Kidney capillary endothelial cell (primary cell): ENCODE measurements at places on chromosomes 2 and 18.

DNA sequence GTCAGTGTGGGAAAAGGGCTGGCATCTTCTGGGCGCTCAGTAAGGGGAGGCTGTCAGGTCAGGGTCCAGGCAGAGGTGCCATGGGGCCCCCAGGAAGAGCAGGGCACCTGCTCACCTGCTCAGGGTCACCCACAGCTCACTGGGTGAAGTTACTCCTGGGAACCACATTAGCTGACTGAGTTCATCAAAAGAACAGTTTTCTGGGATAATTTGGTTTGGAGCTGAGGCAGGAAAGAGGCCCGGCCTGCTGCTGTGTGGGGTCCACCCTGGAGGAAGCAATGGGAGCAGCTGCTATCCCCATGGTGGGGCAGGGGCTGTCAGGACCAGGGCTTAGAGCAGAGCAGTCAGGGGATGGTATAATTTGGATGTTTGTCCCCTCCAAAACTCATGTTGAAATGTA lies 97.2 kb upstream of the GPC1 start:
- DNase-seq, result no peak

DNA sequence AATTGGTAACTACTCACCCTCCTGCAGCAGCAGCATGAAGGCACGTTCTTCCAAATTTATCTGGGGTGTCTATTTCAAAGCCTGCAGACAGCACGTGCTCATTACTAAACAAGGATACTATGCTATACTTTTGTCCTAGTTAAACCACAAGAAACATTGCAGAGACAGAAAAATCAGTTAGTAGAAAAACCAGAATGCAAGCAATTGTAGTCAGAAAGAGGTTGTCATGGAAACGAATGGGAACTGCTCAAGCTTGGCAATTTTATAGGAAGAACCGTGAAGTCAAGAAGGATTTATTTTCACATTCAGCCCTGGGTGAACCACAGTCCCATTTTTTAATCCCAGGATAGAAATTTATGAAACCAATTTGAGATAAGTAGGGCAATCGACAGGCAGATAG lies 162.2 kb upstream of the PGAP1 start:
- no peak for DNase-seq

DNA sequence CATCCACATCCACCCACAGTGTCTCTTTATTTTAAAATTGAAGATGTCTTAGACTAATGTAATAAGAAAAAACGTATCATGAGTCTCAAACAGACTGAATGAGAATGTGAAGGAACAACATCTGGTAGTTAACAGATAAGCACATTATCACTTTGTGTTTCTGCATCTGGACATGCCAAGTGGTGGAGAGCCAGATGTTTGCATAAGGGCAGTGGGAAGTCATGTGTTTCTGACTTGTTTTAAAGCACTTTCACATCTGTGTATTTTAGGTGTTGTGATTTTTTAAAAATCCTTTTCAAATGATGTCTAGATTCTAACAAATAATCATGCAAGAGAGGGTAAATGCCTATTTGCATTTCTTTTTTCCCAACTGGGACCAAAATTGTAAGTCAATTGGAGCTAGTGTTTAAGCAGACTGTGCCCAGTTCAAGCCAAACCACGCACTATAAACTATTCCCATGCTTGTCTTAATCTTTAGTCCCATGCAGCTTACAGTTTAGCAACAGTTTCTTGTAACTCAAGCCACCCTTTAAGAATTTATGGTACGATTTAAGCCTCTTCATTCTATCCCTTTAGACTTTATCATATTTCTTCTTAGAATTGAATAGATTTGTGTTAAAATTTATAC lies 272.7 kb upstream of the DOK6 start:
- DNase-seq, result no peak

DNA sequence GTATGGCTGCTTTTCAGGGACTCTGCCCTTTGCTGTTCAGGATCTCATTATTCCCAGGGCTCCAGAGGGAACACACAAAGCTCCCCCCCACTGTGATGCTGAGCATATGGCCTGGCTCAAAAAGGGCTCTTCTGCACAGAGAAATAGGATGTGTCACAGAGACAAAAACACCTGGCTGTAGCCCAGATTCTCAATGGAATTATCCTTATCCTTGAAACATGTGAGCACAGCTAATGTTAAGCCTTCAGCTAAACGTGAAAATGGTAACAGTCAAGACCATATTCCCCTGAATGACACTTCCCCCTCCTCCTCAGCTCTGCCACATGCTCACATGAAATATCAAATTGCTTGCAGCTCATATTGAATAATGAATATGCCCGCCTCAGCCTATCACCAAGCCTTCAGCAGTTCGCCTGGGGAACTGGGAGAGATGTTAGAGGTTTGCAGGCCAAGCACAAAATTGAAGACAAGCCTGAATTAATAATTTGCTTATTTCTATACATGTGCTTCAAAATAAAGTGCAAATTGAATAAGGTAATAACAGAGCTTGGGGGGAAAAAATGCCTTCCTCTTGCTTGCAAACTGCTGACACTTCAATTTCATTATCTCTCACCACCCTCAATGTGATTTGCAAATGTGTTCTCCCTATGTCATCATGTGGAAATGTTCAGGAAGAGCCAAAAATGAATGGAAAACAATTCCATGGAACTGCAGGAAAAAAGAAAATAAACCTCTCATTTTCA lies 181.0 kb upstream of the HNRNPA3 start:
- DNase-seq, result no peak

DNA sequence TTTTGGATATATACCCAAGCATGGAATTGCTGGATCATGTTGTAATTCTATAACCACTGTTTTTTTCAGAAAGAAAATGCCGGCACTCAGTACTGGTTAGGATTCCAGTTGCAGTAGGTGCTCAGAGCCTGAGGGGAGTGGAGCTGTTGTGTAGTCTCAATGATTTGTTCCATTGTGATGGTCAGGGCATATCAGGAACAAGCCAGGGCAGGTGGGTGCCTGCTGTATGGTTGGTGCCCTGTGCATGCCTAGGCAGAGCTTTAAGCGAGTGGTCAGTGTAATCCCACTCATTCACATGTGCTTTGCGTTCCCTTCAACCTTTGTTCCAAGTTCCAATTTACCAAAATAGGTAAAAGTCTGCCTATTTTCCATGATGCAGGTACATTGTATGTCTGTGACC lies 100.9 kb downstream of the FHOD3 start:
- DNase-seq, result no peak

GRCh38 chr2:190744041-190744440 lies 95.2 kb downstream of the NAB1 start:
- no peak for DNase-seq

DNA sequence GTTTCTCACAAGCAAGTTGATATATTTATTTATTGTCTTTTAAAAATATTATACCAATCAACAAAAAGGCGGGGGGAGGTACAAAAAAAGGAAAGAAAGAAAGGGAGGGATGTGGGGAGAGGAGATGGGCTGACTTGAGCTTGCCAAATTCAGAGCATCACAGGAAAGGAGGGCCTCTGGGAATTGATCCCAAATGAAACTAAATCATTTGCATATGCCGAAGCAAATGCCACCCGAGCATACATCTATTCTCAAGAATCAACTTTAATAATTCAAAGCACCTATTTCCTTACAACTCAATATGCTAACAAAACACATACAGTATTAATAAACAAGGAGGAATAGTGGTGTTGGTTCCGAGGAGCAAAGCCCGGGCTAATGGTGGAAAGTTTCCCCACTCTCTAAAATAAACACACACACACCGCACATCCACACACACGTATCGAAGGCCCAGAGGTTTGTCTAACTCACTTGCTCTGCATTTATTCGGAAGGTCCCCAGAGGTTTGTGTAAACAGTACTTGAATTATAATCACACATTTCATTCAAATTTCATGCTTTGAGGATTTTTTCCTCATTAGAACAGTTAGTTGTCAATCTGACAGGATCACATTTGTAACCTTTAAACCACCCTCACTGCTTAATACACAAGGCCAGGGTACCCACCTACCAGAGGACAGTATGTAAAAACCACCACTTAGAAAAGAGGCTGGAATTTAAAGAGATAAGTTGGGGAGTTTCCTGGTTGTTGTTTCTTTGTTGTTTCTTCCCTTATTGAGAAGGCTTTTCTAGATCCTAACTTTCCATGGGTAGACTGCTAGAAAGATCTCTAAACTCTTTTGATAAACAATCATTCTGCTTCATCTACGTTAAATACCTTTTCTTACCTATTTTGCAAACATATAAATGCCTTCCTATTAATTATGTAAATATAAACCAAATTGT lies 264.7 kb downstream of the TCF4 start:
- no peak for DNase-seq

DNA sequence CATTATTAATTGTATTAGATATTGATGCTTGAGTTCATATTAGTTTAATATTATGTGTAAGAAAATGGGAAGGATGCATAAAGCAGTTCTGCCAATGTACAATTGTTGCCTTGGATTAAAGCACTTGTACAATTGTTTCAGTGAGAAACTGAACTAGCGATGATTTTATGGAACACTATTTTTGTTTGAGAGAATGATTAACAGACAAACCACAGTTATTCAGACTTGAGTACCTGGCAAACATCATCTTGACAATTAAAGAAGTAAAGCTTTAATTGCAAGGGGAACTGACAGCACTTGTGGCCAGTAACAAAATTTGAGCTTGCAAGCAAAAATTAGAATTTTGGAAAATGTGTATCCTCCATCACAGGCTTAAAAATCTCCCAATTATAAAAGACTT lies 214.3 kb downstream of the RIT2 start:
- DNase-seq, result no peak

DNA sequence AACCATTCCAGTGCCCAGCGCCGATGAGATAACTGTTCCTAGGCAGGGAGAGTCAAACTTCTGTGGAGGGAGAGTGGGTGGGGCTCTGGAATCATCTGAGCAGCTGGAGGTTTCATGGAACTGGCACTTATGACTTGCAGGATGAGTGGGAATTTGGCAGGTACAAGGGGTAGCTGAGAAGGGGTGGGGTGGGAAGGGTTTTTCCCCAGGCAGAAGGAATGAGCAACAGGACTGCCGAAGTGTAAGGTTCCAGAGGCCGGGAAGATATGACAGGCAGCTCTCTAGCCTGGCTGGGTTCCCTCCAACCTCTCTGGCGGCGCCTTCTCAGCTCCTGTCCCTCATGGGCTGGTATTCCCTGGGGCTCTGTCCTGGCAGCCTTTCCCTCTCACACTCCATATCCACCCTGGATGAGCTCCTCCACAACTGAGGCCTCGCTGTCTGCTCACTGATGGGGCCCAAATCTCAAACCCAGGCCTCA lies 2.5 kb upstream of the TET3 start:
- no peak for DNase-seq

DNA sequence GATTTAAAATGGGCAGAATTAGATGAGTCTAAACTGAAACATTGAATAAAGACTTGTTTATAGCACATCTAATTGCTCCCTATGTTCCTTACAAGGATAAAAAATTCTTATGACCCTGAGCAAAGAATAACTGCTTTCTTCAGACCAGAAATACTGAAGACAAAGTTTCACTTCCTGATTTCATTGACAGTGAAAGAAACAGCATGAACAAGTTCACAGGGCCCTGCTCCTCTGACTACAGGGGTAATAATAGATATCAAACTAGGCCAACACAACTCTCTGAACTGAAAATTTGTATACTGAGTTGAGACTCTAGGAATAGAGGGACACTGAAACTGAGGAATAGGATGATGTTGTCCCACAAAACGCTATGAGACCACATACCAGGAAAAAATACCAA lies 1383.3 kb upstream of the CDH2 start:
- no peak for DNase-seq

DNA sequence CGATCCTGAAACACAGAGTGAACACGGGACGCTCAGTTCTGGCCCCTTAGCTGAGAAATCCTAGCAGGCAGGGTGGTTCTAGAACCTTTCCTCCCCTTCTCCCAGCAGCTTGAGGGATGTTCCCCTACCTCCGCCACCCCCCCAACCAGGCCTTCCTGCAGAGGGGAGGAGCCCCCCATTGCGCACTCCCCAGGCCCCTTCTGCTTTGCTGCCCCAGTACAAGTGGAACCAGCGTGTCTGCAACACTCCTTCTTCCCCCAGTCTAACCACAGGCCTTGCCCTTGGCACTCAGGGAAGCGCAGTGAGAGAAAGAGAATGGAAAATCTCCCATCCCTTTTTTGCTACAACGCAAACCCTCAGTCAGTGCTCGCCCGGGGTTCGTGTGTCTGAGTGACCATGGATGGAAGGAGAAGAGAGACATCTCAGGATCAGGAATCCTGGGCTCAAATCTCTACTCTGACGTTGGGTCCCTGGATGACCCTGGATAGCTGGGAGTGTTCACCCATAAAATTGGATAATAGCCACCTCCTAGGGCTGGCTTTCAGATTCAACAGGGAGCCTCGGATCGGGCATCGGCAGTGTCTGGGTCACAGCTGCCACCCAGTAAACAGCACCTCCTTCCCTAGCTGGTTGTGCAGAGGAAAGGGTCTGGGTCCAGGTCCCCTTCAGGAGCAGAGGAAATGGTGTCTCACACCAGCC lies 3.7 kb downstream of the NPPC start:
- DNase-seq, result no peak

- DNase-seq, result no peak
Observed at GRCh38 chr2:127196998-127197397, 23.1 kb downstream of the CYP27C1 start.

- DNase-seq, result no peak
Observed at GRCh38 chr2:190659553-190659952, 10.7 kb downstream of the NAB1 start.

DNA sequence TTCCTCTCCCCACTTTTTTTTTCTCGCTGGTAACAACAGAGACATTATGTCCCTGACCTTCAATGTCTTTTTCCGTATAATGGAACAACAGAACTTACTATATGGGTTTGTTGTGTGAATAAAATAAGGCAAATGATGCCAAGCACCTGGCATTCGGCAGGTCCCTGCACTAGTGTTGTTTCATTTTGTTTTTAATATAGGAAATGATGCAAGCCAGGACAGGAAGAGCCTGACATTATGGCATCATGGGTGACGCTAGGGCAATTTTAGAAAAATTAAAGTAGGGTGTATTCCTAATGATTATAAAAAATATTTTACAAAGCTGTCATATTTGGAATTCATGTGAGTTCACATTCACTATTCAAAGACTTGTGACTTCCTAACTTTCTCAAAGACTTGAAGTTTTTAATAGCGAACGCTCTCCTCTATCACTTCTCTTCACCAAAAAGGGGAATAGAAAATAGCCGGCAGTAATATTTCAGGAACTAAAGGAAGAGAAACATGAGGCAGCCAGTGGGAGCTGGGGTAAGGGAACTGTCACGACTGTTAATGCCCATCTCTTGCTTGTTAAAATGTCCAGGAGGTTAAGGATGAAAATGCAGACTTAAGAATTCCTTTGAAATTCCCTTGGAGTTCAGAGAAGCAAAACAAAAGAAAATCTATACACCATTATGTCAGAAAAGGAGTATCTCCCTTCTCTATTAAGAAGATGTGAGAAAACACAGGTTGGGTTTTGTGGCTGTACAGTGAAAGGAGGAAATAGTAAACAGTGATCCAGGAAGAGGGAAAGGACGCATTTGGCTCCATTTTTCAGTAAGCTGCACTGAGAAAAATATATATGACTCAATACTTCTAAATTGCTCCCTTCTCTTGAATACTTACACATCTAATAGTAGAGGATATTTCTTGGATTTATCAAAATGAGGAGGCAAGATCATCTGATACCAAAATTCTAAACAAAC lies 60.2 kb downstream of the DPP4 start:
- DNase-seq, result no peak

GRCh38 chr18:8951491-8951890 lies 151.0 kb upstream of the NDUFV2 start:
- no peak for DNase-seq
